ENCODE measurements at places on chromosomes 1 and 21. TPM values are rescaled to one million over a fixed set of nuclear protein-coding genes. Genes with fewer than 3 reads are reported as not detected.

Gene MSH4
- total RNA-seq: 0.27 TPM

Gene LENEP
- not detected for total RNA-seq

Gene CADM3
- 1.4 TPM for total RNA-seq

Gene LGALS8
- total RNA-seq: 30.4 TPM

Gene RBM11
- total RNA-seq: not detected

Gene RGS4
- 21.0 TPM for total RNA-seq

Gene KCNE2
- 0.47 TPM for total RNA-seq

Gene ELAPOR1
- 0.21 TPM for total RNA-seq
